ENCODE measurements at places on chromosomes 6 and 20.

DNA sequence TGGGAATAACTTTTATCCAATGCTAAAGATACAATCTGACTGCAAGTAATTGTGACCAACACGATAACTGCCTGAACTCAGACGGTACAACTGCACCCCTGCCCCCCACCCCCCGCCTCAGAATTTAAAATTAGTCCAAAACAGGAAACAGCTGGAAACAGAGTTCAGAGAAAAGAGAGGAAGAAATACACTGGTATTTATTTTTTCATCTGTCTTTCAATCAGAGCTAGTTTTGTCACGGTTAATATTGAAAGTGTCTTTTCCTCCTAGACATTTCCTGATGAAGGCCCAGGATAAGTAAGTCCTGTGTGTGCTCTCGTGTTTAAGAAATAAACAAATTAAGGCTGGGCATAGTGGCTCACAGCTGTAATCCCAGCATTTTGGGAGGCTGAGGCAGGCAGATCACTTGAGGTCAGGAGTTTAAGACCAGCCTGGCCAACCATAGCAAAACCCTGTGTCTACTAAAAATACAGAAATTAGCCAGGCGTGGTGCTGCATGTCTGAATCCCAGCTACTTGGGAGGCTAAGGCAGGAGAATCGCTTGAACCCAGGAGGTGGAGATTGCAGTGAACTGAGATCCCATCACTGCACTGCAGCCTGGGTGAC is 21.5 kb downstream of the ACSS1 start:
- DNase-seq, result no peak

GRCh38 chr6:23790756-23791155 is 335.3 kb upstream of the NRSN1 start:
- no peak for DNase-seq

GRCh38 chr20:46362921-46363867 is 43.2 kb downstream of the ELMO2 start:
- no peak for DNase-seq

DNA sequence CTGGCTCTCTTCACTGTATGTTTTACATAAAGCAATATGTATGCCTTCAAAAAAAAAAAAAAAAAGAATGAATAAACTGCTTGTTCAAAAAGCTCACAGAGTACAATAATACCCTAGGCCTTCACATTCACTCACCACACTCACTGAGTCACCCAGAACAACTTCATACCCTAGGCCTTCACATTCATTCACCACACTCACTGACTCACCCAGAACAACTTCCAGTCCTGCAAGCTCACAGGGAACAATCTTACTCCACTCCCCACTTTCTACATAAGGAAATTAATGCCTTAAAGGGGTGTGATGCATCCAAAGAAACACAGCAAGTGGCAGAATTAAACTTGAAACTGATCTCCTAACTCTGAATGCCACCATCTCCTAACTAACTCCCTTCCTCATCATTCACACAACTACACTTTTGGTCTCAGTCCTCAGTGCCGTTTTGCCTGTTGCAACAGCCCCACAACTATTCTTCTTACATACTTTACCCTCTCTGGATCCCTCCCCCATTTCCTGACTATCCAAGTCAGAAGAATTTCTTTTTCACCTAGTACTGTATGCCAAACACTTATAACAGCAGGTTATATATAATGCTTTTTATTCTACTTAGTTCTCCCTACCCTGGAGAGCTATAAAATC is 34.2 kb downstream of the NHSL1 start:
- no peak for DNase-seq

GRCh38 chr6:72959821-72960220 is 265.5 kb downstream of the KHDC1L start:
- no peak for DNase-seq

DNA sequence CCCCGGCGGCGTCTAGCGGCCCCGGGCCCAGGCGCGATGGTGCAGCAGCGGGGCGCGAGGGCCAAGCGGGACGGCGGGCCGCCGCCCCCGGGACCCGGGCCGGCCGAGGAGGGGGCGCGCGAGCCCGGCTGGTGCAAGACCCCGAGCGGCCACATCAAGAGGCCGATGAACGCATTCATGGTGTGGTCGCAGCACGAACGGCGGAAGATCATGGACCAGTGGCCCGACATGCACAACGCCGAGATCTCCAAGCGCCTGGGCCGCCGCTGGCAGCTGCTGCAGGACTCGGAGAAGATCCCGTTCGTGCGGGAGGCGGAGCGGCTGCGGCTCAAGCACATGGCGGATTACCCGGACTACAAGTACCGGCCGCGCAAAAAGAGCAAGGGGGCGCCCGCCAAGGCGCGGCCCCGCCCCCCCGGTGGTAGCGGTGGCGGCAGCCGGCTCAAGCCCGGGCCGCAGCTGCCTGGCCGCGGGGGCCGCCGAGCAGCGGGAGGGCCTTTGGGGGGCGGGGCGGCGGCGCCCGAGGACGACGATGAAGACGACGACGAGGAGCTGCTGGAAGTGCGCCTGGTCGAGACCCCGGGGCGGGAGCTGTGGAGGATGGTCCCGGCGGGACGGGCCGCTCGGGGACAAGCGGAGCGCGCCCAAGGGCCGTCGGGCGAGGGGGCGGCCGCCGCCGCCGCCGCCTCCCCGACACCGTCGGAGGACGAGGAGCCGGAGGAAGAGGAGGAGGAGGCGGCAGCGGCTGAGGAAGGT is 715 bp downstream of the SOX12 start:
- DNase-seq, result peak; percentile 38

GRCh38 chr6:6560909-6561308 is 27.6 kb upstream of the LY86 start:
- DNase-seq, result no peak

DNA sequence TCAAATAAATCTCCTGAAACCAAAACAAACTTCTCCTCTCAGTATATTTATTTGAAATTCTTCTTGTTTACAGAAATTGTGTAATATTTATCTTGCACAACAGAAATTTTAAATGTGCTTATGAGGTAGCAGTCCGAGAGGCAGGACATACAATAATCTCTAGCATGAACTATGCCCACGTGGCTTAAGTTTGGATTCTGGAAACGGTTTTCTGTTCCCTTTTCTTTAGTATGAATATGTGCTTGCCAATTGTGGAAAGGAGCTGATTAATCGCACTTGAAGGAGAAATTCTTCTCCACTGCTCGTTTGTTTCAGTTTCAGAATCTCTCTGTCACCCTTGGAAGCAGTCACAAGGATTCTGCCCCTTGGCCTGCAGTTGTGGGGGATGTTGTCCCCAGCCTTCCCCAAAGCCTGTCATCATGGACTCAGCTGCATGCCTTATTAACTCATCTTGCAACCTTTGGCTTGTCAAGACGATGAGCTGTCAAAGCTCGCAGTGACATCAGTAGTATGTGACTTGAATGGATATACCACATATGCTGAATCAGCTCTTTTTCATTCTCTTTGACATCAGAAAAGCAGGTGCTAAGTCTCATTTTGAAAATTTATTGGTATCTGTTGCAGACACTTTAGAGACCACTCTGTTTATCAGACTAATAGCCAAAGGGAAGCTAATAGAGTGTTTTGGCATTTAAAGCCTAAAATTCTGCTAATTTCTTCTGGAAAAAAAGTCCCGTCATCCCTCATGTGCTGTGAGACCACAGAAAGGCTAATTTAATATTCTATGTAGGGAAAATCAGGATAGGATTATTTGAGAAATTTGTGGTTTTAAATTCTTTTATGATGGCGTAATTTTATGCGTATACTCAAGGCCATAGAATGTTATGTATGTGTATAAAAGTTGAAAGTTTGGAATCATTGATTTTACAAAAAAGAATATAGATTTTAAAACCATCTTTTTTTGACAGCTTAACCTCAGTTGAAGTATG is 186.8 kb downstream of the ARID1B start:
- DNase-seq, result peak; percentile 41
